ENCODE measurements at places on chromosomes 1 and 21.

GRCh38 chr1:18921516-18922251, 19.3 kb upstream of the ALDH4A1 start:
- DNase-seq, result no peak

GRCh38 chr1:75672528-75673393, 51.7 kb upstream of the ACADM start:
- DNase-seq, result no peak

DNA sequence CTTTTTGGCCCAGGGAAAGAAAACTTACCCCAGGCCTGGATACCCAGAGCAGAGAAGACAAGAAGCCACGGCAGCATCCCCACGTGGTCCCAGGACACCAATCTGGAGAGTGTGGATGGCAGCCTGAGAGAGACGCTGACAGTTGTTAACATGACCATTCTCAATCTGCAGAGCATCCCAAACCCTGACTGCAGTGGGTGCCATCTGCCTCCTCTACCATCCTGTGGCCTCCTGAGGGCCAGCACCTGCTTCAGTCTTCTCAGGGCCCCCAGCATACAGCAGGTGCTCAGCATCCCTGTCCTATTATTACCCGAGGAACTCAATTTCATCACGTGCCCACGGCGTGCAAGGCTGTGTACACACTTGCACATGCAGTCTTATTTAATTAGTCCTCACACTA, 785 bp downstream of the PGLYRP4 start:
- DNase-seq, result no peak

DNA sequence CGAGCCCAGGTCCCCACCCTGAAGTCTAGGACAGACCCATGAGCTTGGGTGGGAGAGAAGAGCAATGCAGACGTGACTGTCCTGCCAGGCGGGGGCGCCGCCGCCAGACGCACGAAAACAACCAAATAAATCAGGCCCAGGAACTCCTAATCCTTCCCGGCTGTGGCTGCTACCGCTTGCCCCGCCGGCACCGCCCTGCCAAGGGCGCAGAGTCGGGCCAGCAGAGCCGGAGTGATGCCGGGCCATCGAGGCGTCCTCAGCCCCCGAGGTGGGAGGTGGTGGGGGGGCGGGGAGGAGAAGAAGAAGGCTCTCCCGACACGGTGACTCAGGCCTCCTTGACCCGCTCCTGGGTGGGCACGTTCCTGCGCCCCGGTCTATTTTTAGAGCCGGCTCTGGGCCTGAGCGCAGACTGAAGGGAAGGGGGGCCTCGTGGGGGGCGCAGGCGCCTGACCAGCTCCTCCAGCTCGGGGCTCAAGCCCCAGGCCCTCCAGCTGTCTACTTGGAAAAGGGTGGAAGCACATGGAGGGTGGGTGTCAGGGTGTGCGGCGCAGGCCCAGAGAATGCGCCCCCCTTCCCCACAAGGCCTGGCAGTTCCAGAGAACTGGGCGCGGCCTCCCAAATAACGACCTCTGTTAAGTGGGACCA, 10.7 kb upstream of the COL16A1 start:
- DNase-seq, result no peak

GRCh38 chr1:220705782-220706181, 15.6 kb downstream of the C1orf115 start:
- no peak for DNase-seq

DNA sequence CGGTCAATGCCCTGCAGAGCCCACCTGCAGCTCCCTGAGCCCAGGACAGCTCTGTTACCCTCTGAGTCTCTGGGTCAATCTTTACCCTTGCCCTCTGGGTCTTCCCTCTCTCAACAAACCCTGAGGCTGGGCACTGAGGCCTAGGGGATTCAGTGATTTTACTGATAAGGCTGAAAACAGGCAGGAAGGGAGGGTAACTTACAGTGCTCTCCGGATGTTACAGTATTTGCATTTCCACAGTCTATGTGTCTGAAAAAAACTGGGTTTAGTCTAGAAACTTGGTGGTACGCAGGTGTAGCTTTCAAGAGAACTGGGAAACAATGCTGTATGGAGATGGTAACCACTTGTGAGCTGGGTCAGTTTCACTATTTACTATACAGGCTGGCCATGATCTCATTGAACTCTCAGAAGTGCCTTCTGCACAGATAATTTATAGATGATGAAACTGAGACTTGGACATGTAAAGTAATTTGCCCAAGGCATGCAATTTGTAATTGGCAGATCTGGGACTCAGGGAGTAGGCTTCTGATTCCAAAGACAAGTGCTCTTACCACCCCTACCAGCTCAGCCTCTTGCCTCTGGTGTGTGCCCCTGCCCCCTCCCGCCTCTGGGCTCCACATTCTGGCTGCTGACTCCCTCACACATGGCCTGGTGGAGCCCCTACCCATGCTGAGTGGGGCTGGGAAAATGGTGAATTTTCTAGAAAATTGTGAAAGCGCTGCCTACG, 48.8 kb downstream of the TENT5C start:
- DNase-seq, result no peak

GRCh38 chr1:183869230-183869629, 64.3 kb downstream of the RGL1 start:
- DNase-seq, result no peak

GRCh38 chr1:233655301-233655740, 41.4 kb downstream of the KCNK1 start:
- DNase-seq, result no peak

- DNase-seq, result no peak
Observed at GRCh38 chr21:34154878-34155277, 81.5 kb downstream of the MRPS6 start.

DNA sequence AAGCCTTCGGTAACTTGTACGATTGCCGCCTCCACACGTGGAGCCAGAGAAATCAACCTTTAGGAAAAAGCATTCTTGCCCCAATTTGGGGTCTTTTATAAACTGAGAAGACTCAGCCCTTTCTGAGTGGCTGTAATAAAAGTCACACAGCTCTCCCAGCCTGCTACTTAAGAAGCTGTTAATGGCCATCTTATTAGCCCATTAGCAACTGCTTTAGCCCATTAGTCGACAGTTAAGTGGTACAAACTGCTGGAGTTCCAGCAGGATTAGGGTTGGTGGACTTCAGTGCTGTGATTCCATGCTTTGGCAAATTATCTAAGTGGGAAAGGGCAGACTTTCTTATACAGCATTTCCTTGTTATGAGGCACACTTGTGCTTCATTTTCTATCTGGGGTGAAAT, 461.3 kb downstream of the RPS6KC1 start:
- no peak for DNase-seq

DNA sequence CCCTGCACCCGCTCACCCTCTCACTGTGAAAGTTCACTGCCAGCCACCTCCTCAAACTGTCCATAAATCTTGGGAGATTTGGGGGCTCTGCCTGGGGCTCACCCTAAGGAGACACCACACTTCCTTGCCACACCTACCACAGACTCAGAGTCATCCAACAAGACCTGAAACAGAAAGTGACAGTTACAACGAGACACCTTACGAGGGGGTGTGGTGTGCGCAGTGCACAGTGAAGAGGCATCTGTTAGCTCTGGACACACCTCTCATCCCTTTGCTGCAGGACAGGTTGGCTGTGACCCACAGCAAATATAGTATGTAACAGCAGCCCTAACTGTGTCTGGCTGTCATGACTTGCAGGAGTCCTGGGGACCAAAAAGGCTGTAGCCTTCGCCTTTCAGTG, 190.2 kb downstream of the NR5A2 start:
- DNase-seq, result no peak

GRCh38 chr1:10236405-10237156, 26.2 kb downstream of the KIF1B start:
- no peak for DNase-seq

DNA sequence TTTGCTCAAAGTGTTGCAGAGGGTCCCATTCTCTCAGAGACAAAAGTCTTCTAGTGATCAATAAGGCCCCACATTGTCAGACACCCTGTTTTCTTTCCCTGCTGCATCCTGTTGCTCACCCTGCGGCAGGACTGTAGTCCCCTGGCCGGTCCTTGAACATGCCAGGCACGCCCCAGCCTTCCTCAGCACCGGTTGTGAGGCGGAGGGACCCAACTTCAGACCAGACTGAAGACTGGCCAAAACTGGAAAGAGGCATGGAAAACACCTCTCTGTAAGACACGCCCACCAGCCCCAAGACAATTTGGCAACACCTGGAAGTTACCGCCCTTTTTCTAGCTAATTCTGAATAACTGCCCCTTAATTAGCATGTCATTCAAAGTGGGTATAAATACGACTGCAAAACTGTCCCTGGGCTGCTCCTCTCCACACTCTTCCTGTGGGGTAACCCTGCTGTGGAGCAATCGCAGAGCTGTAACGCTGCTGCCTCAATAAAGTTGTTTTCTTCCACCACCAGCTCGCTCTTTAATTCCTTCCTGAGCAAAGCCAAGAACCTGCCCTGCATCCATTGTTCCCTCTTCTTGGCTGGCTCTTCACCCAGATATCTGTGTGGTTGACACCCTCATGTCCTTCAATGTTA, 23.8 kb downstream of the PLA2G2A start:
- DNase-seq, result no peak

GRCh38 chr1:164755690-164756089, 196.7 kb downstream of the PBX1 start:
- DNase-seq, result no peak

DNA sequence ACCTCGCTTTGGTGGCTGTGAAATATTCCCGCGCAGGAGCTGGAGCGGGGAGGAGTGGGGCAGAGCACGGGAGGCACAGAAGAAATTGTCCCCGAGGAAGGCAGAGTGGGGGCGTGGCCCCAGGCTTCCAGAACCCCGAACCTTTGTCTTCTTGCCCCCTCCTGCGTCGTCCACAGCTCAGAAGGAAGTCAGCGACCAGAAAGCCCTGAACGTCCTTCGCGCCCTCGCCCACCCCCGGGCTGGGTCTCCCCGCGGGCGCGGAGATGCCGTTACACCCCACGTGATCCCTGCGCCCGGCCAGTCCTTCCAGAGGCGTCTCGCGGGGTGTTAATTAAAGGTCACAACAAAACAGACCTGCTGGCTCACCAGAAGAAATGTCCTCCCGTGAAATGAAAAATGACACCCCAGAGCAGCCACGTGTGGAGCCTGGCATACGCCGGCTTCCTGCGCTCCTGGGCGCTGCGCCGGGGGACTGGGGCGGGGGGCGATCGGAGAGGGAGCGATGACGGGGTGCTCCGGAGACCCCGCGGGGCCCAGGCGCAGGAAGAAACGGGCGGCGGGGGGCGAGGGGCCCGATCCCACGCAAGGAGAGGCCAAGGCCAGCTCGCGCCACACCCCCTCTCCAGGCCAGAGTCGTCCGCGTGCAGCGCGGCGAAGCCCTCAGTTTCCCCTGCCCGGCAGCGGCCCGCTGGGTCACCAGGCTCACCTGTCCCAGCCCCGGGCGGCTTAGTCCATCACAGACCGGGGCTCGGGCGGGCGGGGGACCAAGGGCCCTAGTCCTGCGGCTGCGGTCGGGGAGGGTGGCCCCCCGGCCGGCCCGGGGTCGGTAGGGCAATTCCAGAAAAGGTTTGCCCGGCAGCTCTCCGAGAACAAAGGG, 995 bp upstream of the KIF26B start:
- DNase-seq, result no peak

- no peak for DNase-seq
Observed at GRCh38 chr1:8423692-8424538, 106.0 kb downstream of the SLC45A1 start.

- DNase-seq, result no peak
Observed at GRCh38 chr1:39938856-39939255, 16.1 kb upstream of the MFSD2A start.

DNA sequence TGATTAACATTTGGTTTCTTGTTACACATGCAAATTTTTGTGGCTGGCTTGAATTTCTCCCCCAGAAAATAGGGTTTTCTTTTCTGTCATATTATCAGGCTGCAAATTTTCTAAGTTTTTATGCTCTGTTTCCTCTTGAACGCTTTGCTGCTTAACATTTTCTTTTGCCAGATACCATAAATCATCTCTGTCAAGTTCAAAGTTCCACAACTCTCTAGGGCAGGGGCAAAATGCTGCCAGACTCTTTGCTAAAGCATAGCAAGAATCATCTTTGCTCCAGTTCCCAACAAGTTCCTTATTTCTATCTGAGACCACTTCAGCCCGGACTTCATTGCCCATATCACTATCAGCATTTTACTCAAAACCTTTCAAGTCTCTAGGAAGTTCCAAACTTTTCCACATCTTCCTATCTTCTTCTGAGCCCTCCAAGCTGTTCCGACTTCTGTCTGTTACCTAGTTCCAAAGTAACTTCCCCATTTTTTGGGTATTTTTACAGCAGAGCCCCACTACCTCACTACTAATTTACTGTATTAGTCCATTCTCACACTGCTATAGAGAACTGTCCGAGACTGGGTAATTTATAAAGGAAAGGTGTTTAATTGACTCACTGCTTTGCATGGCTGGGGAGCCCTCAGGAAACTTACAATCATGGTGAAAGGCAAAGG, 486.9 kb upstream of the NCAM2 start:
- DNase-seq, result no peak

DNA sequence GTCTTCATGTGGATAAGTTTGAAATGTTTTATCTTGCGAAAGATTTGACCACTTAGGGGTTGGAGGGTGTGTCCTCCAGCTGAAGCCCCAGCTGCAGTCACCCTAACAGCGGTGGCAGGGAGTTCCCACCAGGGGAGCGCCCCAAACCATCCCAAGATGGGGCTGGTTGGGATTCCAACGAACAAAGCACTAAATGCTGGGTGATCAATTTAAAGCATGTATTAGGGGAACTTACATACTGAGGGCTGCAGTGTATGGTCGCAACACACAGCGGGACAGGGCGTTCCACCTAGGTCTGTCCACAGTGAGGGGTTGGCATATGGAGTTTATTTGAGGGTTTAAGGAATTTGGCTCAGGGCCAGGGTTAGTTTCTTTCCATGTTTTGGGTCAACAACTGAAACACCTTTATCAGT, 26.3 kb downstream of the SLC37A1 start:
- DNase-seq, result no peak

DNA sequence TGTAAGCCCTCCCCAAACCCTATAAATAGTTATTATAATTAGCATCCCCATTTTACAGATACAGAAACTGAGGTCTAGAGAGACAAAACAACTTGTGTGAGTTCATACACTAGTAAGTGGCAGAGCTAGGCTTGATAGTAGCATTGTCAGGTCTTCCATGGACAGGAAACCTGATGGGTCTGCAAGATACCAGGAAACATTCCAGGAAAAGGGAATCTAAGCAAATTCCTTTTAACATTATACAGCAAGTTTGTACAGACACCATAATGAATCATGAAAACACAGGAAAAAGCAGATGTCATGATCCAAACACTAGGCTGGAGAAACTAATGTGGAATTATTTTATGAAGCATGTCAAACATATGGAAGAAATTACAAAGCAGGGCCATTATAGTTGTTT, 89.1 kb upstream of the KCNK2 start:
- no peak for DNase-seq

- DNase-seq, result no peak
Observed at GRCh38 chr1:218717575-218717974, 372.4 kb downstream of the TGFB2 start.

- no peak for DNase-seq
Observed at GRCh38 chr1:2610036-2610959, 22.5 kb downstream of the MMEL1 start.

DNA sequence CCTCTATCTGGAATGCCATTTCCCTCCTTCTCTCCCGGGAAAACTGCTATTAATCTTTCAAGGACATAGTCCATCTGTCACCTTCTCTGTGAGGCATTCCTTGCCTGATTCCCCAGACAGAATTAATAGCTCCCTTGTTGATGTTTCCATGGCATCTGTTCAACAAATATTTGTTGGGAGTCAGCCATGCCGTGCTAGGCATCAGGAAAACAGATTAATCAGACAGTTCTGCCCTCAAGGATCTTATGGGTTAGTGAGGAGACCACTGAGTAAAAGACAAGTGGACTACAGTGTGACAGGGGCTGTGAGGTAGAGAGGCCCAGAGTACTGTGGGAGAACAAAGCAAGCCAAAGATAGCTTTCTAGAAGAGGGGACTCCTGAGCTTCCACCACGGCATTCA, 11.4 kb upstream of the MAGOH start:
- no peak for DNase-seq

- DNase-seq, result no peak
Observed at GRCh38 chr1:31760471-31761470, 3.4 kb downstream of the ADGRB2 start.
